ENCODE measurements at places on chromosomes 6 and 20. TPM values are rescaled to one million over a fixed set of nuclear protein-coding genes. Genes with fewer than 3 reads are reported as not detected.
A peak's percentile ranks its signal among the peaks of the same experiment; 100 is the strongest.

The GJA10 gene
- not detected for total RNA-seq

The NCOA6 gene
- 13.5 TPM for total RNA-seq

The CYP39A1 gene
- total RNA-seq = 6.0 TPM

DNA sequence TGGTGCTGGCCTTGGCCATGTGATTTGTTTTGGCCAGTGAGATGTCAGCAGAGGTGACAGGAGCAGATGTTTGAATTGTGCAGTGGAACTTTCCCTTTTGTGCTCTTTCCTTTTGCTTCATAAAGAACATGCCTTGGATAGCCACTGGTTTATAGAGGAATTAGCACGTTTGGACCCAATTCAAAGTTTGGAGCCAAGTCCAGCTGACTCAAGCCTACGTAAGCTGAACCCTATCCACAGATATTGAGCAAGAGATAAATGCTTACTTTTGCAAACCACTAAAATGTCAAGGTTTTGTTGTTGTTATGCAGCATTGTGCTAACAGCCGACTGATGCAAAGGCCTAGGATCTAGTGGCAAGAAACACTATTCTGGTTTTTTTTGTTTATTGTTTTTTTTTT is 230.9 kb upstream of the CITED2 start:
- DNase-seq = no peak

DNA sequence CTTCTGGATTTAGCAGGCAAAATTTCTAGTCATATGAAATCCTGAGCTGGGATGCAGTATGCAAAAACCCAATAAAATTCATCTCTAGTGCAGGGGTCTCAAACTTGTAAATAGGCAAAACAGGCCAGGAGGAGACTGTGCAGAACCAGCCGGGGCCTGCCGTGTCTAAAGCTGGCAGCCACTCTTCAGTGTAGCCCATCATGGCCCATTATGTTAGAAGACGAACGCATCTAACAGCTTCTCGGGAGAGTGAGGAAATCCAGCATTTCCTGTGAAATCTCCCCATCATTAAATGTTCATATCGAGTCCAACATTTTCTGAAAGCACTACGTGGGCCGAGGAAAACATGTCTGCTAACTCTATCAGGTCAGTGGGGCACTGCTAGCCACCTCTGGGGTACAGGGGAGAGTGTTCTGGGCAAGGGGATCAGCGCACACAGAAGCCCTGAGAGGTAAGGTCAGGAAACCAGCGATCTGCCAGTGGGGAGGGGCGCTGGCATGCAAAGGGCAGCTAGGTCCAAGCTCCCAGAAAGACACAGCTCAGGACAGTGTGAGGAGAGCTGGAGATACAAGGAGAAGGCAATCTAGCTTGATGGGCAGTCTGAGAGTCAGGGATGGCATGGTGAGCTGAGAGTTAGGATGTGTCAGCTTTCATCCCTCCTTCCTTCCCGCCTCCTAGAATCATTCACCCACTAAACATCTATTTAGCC is 144.2 kb downstream of the PREX1 start:
- no peak for DNase-seq

DNA sequence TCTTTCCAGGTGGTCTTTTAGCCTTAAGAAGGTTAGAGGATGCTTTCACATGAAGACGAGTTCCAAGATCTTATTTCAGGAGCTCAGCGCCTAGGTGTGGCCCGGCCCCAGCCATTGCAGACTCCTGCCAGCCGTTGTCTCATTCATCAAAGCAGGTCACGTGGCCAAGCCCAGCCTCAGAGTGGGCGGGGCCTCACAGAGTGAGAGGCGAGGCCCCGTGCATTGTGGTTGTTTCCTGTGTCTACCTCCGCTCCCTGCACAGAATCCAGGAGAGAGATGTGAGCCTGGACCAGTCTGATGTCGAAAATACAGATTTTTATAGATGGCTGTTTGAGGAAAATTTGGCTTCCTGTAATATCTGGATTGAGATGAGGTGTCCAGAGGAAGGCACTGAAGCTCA is 49.2 kb upstream of the CST5 start:
- no peak for DNase-seq

DNA sequence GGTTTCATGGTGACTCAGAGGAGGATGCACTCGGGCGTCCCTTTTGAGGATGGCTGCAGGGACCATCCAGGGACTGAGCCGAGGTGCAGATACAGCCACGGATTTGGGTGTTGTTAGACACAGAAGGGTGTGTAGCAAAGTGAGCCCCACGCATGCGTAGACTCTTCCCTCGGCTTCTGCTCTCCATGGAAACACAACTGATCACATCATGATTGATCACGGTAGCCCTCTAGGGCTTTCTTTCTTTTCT is 606 bp upstream of the ULBP1 start:
- no peak for DNase-seq

DNA sequence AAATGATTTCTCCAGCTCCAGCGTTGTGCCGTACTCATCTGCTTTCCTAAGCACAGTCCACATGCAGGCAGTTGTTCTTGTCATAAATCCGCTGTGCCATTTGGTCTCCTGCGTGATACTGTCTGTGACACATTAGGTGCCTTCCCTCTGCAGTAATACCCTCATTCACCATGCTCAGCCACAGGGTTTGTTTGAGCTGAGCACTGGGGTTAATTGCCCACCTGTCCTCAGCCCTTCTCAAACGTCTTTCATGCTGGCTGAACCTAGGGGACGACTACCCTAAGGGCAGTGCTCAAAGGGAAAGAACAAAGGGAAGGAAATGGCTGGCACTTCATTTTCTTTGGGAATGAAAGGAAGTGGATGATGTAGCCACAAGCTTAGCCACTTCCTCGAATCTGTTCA is 64.2 kb upstream of the MYLIP start:
- DNase-seq = no peak

DNA sequence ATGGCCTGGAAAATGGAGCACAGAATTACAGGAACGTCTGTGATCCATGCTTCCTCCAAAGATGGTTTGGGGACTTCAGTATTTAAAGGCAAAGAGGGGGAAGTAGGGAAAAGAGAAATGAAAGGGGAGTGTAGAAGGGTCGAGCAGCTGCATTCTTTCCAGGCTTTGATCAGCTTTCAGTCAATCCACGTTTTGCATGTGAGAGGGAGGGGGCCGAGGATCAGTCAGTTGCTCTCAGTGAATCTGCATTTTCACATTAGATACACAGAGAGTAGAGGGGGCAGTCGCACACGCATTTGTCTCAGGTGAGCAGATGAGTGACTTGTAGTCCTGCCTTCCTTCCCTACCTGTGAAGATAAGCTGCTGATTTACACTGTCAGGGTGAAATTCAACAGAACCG is 78.8 kb downstream of the FOXF2 start:
- no peak for DNase-seq

DNA sequence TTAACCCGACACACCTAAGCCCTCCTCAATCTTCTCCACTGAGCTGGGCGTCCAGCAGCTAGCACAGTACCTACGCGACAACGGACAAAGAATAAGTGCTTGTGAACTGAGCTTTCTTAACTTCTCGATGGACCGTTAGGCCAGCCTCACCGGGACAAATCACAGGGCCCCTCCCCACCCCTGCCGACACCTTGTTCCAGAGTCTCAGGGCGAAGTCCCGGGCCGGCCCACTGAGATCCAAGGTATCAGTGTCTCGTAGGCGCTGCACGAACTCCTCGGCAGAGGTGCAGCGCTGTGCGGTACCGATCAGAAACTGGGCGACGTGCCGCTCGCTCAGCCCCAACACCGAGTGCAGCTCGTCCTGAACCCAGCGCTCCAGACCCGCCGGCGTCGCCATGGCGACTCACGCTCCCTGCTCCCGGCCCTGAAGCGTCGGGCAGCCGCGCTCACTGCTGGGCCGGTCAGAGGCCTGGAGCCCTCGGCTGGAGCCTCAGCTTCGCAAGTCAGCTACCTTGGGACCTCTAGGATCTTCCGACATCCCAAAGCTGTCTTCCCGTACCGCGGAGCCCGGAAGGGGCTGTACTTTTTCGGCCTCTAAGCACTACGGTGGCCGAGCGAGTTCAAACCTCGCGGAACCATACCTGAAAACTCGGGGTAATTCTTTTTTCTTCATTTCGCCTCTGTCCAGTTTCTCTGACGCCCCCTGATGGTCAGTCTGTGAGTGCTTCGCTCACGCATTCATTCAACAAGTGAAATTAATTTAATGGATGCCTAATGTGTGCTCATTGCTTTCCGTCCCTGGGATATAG is at the start of gene DHX16:
Gene DHX16 (minus strand): TSS at position 562 of the 809 bp plus-strand sequence. CDS start 165 bp downstream, at position 397.
- peak; percentile 98 for DNase-seq

All from body of pancreas (tissue), 4 donors.